ENCODE measurements at places on chromosomes 16 and 17. TPM values are rescaled to one million over a fixed set of nuclear protein-coding genes. Genes with fewer than 3 reads are reported as not detected.

- DNase-seq, result peak; percentile 70
Measured at GRCh38 chr16:19601083-19601976, 45.8 kb downstream of the VPS35L start.

DNA sequence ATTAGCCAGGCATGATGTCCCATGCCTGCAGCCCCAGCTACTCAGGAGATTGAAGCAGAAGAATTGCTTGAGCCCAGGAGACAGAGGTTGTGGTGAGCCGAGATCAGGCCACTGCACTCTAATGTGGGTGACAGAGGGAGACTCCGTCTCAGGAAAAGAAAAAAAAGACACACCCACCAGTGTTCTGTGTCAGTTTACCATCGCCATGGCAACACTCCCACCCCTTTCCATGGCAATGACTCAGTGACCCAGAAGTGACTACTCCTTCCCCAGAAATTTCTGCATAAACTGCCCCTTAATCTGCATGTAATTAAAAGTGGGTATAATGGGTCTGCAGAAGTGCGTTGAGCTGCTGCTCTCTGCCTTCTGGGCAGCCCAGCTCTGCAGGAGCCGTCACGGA is 4.0 kb upstream of the ZC3H18 start:
- DNase-seq, result no peak

DNA sequence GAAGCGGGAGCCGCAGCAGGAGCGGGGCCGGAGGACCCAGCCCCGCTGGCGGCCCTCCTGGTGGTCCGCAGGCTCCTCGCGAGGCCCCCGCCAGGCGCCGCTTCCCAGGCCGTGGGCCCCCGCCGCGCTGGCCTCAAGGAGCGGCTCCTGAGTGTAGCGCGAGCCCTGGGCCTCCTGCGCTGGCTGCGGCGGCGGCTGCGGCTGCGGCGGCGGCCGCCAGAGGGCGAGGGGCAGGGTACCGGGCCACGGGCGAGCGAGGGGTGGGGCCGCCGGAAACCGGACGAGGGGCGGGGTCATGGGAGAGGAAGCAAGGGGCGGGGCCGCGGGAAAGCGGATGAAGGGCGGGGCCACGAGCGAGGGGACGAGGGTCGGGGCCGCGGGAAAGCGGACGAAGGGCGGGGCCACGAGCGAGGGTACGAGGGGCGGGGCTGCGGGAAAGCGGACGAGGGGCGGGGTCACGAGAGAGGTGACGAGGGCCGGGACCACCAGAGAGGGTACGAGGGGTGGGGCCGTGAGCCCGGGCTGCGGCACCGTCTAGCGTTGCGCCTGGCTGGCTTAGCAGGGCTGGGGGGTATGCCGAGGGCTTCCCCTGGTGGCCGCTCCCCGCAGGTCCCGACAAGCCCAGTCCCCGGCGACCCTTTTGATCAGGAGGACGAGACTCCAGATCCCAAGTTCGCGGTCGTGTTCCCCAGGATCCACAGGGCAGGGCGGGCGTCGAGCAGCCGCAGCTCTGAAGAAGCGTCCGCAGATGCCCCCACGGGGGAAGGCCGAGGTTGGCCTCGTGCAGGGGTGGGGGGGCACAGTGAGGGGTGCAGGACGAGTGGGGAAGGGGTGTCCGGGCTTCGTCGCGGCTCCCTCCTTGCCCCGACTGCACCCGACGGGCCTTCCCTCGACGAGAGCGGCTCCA is 1.7 kb downstream of the MYO15B start:
- peak; percentile 97 for DNase-seq

GRCh38 chr17:40699371-40699770 is 4.2 kb downstream of the KRT24 start:
- DNase-seq, result peak; percentile 69

- no peak for DNase-seq
Measured at GRCh38 chr16:59339871-59340270, 605.8 kb upstream of the GOT2 start.

DNA sequence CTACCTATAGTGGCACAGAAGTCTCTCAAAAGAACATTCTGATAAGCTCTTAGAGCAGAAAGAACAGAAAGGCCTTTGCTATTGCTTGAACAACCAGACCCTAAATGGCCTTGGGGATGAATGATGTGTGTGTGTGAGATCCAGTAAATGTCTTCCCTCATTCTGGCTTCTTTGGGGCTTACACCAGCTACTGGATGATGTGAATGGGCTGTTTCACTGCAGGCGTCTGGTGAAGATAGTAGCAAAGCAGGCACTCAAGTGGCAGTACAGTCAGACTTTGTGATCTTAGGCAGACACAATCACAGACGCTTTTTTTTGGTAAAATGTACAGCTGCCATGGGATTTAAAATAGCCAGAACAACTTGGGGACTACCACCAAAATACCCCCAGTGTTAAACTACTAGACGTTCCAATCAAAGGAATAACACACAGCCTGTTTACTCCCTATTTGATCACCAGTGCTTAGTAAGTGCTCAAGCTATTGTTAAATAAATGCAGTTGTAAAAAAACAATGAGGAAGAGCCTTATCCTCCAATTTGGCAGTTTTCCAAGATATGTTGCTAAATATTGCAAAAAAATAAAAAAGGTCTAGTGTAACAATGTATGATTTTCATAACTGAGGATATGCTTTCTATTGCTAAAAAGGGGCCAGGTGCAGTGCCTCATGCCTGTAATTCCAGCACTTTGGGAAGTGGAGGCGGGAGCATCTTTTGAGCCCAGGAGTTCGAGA is 17.9 kb downstream of the NDUFAB1 start:
- DNase-seq, result peak; percentile 14

- DNase-seq, result peak; percentile 40
Measured at GRCh38 chr17:65785109-65785508, 223.7 kb upstream of the AXIN2 start.

DNA sequence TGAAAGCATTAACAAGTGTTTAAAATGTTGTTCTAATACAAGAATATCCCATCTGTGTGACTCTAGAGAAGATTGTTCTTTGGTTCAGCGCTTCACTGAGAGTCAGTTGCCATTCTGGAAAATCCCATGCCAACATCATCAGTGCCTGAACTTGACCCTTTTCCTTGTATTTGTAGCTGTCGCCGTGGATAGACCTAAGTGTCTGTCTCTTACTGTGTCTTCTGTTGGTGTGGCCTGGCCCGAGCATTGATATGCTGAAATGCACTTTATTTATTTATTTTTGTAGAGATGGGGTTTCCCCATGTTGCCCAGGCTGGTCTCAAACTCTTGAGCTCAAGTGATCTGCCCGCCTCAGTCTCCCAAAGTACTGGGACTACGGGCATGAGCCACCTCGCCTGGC is 76.0 kb downstream of the MYH11 start:
- DNase-seq, result no peak

GRCh38 chr17:64709481-64709880 is 47.4 kb upstream of the SMURF2 start:
- DNase-seq, result no peak

- no peak for DNase-seq
Measured at GRCh38 chr17:4800462-4801196, 1.5 kb downstream of the C17orf114 start.

DNA sequence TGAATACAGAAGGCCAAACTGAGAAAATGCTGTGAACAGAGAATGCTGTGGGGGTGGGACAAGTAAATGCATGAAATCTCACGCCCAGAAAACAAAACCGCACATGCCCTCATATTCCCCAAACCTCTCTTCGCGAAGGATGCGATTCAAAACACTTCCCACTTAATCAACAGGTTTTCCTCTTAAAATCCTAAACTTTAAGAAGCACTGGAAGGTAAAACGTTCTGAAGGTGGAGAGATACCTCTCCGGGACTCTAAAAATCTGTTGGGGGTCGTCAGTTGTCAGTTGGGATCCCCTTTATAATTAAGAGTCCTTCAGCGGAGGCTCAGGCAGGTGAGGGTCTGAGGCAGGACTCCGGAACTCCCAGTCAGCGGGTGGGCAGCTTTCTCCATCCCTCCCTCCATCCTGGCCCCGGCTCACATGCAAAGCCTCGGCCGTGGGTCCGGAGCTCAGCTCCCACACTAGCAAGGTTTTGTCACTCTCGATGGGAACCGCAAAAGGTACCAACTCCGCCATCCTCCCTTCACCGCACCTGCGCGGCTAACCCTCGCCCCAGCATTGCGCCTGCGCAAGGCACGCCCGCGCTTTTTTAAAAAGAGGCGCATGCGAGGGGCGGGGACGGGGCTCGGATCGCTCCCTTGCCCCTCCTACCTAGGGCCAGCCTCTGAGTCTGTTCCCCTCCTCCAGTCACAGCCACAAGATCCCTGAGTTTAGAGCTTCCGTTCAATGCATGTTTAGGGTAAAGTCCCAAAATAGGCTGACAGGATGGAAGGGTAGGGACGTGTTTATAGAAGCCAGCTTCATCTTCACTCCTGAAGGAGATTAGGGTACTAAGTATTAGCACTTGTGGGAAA is at the start of gene RDM1:
RDM1 (minus strand) TSS at position 563 of the 855 bp plus-strand sequence; CDS start at position 517, 46 bp downstream.
- peak; percentile 90 for DNase-seq

DNA sequence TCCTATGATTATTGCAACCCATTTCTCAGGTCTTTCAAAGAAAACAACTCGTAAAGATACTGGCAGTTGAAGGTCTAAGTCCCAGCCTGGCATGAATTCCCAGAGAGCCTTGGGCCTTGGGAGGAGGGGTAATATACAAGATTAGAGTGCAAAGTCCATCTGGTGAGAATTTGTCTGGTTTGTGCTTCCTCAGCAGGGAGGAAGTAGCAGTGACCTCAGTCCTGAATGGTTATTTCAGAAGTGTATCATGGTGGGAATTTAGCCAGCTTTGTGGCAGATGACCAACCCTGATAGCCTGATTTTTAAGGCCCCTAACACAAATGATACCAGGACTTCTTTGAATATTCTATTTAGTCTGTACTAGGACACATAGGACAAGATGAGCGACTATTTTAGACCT is 151.2 kb upstream of the TBX2 start:
- DNase-seq, result no peak

GRCh38 chr16:47213761-47214440 is 70.2 kb upstream of the NETO2 start:
- DNase-seq, result no peak

DNA sequence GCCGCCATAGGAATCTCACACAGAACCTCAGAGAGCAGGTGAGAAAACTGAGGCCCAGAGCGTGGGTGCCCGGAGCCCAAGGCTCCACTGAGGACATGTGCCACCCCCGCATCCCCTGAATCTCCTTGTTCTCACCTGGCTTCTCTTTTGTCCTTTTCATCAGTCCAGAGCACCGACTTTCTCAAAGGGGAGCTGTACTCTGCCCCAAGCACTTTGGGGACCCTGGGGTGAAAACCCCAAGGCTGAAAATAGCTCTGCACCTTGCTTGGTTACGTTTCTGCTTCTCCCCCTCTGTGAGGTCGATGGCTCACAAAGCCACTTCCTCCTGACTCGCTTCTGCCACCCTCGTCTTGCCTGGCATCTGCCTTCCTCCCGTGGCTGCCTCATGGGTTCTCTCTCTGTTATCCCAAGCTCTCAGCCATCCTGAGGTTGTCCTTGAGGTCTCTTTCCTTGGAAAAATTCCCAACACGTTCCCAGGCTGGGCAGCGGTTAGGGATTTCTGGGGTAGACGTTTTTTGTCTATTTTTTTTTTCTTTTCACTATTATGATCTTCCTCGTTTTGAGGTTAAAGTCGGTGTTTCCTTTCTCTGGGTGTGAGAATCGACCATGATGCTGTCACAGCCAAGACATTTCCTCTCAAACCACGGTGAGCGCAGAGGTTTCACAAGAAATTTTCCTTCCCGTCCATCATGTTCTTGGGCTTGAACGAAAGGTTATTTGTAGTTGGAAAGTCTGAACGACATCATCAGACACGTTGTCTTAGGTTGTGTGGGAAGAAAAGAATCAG is 37.2 kb downstream of the IRF8 start:
- peak; percentile 28 for DNase-seq

DNA sequence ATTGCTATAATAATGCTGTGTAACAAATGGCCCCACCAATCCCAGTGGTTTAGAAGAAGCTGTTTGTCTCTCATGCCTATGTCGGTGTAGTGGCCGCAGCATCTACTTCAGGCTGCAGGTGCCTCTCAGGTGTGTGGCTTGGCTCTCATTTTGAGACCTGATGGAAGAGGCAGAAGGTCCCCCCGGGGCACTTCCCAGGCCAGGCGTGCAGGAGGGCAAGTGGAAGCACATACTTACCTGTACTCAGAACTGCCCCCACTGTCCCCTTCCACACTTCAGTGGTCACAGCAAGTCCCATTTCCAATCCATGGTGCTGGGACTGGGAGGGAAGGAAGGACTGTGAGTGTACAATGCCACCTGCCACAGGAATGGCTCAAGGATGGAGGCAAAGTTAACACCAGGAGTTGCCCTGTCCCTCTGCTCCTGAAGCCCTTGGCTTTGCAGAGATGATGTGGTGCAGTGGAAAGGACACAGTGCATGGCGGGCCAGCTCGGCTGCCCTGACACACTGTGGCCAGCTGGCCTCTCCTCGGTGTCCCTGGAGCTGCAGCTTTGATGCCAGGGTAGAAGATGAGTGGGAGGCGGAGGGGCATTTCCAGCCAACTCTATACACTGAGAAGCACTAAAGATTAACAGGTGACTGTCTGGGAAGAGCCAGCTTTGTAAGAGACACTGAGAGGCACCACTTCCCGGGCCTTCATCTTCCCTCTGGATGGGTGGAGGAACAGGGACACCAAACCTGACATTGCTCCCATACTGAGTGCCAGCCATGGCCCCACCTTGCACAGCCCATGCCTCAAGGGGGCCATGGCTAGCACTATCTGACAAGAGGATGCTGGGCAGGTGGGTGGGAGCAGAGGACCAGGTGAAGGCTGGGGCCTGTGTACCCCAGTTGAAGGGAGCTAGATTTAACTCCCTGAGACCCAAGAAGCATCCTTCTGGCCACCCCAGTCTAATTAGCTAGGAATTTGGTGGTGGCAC is 105.9 kb downstream of the METRNL start:
- DNase-seq, result no peak

- DNase-seq, result no peak
Measured at GRCh38 chr17:70091005-70091568, 16.1 kb downstream of the KCNJ16 start.

GRCh38 chr16:26546573-26546972 is 520.2 kb upstream of the C16orf82 start:
- DNase-seq, result no peak

Gene MARVELD3
- 1.9 TPM for total RNA-seq

Gene HSD11B2
- total RNA-seq, result 7.8 TPM

Gene KRTAP4-3
- not detected for total RNA-seq

Gene USP6
- total RNA-seq, result 0.92 TPM

Gene GLTPD2
- not detected for total RNA-seq

Gene DHRS7C
- 115 TPM for total RNA-seq

Gene CES3
- total RNA-seq, result 1.8 TPM

Gene CACNA1H
- 40.3 TPM for total RNA-seq

Gene COIL
- 17.4 TPM for total RNA-seq

Measured in tongue (tissue), 3 donors.